ENCODE measurements at places on chromosomes 12 and 14. TPM values are rescaled to one million over a fixed set of nuclear protein-coding genes. Genes with fewer than 3 reads are reported as not detected.

- no peak for DNase-seq
Measured at GRCh38 chr14:39034481-39035296, 68.3 kb downstream of the SEC23A start.

DNA sequence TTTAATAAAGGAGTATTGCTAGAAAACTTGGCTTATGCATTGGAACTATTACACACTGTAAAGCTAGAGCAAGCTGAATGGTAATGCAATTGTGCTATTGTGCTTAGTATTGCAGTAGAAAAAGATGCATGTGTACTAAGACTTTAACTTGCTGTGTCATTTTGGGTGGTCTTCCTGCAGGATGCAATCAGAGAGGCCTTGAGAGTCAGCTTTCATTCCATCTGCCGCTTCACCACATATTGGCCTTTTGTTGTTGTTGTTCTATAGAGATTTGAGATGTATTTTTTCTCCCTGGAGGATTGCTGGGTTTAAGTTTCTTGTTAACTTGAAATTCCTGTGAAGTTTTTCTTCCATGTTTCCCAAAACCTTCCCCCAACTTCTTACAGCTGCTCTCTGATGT, 449.7 kb downstream of the TMTC2 start:
- DNase-seq: no peak

- DNase-seq: no peak
Measured at GRCh38 chr14:83594874-83595273, 1935.1 kb upstream of the FLRT2 start.

The PLBD1 gene
- 0.59 TPM for total RNA-seq

GRCh38 chr14:59278111-59278510, 89.6 kb downstream of the DAAM1 start:
- DNase-seq: peak; percentile 53

DNA sequence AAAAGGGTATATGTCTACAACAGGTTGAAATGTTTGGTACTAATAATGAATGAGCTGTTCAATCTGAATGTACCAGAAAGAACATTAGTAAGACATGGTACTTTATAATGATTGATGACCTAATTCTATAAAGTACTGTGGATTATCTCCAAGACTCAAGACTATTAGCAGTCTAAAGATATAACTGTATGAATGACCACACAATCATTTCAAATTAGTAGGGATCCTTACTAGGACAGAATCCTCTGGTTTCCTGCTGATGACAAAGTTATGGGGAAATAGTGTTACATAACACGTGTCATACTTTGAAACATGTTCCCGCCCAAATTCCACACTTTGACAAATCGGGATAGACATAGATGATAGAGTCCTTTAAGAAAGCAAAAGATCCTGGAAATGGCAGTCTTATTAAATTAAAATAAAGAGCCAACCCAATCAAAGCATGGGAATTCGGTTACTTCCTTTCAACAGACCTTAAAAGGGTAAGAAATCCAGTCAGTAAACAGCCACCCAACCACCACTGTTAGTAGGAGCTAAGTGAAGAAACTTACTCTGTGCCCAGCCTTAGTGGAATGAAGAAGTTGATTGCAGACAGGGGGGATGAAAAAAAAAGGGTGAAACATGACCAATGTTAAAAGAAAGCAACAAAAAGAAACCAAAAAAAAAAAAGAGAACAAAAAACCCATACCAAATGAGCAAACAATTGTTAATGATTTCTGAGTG, 2.8 kb downstream of the VPS29 start:
- DNase-seq: no peak

DNA sequence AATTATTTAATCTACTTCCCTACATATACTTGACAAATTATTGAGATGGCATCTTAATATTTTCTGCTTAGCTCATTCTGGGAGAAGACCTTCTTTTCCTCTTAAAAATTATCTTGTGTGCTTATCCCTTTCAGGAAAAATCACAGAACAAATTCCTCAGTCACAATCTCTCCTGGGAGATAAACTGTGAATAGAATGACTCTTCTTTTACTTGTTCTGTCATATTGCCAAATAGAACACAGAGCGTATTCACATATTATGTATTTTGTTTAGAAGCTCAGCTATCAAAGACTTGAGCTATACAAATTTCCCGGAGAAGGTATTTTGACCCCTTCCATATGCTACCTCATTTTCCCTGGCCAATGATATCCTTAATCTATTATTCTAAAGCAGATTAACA, 146.7 kb downstream of the TMEM117 start:
- no peak for DNase-seq

The TSPAN8 gene
- total RNA-seq: not detected

DNA sequence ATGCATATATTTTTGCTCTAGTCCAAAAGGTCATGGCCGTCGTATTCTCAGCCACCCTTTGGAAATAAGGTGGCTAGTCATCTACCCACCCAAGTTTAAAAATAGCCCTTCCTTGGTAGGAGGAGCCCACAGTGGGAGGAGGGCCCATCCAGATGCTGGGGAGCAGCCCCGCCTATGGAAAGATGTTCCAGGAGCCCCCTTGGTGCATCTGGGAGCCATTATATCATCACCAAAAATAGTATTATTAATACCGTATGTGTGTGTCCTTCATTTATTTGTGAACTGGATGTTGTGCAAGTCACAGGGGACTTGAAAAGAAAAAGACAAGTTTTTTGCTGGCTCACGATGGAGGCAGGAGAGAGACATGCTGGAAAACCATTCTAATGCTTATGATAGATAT, 34.0 kb downstream of the EMP1 start:
- no peak for DNase-seq

GRCh38 chr12:110426406-110426805, 22.9 kb upstream of the ANAPC7 start:
- no peak for DNase-seq

DNA sequence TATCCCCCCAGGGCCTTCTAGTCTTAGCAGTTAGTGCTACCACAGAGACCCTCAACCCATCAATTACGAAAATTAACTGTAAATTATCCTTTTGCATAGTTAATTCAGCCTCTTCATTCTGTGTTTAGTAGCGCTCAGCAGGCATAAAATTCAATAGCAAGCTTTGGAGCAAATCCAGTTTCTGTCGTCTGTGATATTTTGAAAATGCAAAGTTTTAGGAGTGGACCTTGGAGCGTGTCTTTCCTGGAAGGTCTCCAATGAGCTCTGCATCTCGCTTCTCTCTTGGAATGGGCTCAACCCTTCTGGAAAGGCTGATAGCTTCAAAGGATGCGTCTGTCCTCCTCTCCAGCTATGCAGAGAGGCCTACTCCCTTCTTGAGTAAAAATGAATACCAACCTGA, 222.9 kb downstream of the SLC15A4 start:
- no peak for DNase-seq

- no peak for DNase-seq
Measured at GRCh38 chr14:38120109-38120508, 87.6 kb upstream of the SSTR1 start.

DNA sequence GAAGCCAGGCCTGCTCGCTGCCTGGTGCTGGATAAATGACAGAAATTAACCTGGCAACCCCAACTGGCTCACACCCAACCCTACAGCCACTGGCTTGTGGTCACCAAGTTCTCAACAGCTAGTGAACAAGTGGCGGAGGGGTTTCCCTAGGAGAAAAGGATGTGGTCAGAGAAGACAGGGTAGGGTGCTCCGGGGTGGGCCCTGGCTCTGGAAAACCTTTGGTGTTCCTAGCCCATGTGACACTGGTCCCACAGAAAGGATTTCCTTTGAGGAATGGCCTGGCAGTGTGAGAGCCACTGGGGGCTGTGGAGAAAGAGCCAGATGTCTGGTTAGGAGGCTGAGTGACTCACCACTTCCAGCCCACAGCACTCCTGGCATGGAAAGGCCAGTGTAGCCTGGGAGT, 8.7 kb downstream of the SYNE3 start:
- peak; percentile 73 for DNase-seq

- no peak for DNase-seq
Measured at GRCh38 chr12:79298506-79298905, 392.3 kb downstream of the PAWR start.

DNA sequence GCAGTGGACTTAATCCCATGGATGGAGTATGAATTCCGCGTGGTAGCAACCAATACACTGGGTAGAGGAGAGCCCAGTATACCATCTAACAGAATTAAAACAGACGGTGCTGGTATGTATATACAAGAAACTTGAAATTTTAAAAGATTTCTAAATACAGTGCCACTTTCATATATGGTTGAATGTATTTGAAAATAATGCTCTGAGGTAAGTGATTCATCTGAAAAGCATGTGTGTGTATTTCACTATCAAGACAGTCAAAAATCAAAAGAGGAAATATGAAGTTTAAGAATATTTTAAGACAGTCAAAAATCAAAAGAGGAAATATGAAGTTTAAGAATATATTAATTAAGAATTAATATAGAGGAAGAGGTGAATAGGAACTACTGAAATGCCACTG, 195.0 kb upstream of the PDZRN4 start:
- DNase-seq: no peak

- DNase-seq: no peak
Measured at GRCh38 chr12:98990648-98991047, 345.6 kb downstream of the APAF1 start.

DNA sequence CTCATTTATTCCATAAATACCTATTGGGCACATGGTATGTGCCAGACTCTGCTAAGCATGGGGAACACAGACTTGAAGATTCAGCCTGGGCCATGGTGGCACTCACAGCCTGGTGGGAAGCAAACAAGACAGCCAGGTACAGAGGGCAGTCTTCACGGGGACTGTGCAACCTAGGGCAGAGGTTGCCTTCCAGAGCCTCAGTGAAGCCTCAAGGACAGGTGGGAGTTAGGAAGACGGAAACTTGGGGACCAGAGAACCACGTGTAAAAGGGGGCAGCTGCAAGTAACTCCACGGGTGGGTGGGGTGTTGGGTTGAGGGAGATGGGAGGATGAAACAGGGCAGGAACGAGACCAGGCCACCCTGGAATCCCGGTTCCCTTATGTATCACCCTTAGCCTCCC, 980 bp upstream of the LTBR start:
- DNase-seq: no peak

The CCDC197 gene
- total RNA-seq: not detected

DNA sequence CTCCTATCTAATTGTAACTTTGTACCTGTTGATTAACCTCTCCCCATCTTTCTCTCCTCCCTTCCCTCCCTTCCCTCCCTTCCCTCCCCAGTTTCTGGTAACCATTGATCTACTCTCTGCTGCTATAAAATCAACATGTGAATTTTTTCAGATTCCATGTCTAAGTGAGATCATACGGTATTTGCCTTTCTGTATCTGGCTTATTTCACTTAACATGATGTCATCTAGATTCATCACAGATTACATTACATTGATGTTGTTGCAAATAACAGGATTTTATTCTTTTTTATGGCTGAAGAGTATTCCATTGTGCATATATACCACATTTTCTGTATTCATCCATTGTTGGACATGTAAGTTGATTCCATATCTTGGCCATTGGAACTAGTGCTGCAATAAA, 68.0 kb upstream of the FBXO33 start:
- no peak for DNase-seq

DNA sequence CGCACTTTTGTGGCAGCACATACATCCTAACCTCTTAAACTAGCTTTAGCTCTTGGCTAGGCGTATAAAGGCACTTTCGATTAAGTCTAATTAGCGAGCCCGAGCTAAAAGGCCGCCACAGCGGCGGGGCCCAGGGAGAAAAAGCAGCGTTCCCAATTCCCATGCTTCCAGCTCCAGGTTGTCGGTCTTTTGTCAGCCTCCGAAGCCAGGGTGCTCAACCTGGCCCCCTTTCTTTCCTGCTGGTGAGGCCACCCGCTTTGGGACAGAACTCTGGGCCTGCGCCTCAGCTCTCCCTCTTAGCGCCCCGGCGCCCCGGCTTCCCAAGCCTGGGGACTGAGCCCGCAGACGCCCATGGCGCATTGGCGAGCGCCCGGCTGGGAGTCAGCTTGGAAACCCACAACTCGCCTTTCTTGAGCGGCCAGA, 33.3 kb upstream of the TBX5 start:
- no peak for DNase-seq

The NEUROD4 gene
- not detected for total RNA-seq

The AQP2 gene
- total RNA-seq: not detected

DNA sequence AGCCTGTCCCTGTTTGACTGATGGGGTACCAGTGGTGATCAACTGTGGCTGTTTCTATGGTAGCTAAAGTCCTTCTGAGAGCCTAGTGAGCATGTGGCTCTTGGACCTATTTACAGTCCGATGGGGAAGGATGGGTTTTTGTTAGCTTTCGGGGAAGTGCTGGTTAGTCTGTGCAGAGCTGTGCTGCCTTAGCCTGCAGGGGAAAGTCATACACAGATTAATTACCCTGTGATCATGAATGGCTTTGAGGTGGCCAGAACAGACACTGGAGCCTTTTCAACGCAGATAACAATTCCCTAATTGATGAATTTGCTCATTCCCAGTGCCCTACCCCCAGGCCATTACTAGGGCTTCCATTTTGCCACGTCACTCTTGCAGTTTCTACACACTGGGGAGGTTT, 99.7 kb downstream of the WSCD2 start:
- no peak for DNase-seq

GRCh38 chr12:84562331-84562730, 350.3 kb downstream of the SLC6A15 start:
- DNase-seq: no peak

GRCh38 chr14:92322516-92322915, 449 bp upstream of the SLC24A4 start:
- DNase-seq: no peak

DNA sequence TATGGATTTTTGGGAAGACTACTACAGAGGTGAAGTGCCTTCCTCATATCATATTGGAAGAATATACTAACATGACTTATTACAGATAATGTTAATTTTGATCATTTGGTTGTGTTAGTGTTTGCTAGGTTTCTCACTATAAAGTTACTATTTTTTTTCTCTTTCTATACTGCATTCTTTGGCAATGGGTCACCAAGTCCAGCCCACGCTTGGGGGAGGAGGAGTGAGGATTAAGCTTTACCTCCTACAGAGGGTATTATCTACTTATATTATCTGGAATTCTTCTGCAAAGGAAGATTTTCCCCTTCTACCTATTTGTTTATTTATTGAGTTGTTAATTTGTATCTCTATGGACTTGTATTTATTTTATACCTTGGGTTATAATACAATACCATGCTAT, 31.5 kb downstream of the SCN8A start:
- peak; percentile 17 for DNase-seq

GRCh38 chr12:93653079-93653478, 24.1 kb upstream of the CRADD start:
- DNase-seq: no peak

The USP44 gene
- 0.27 TPM for total RNA-seq

GRCh38 chr14:22579236-22579635, 9.8 kb downstream of the DAD1 start:
- no peak for DNase-seq

The ASCL1 gene
- total RNA-seq: not detected

The NGB gene
- total RNA-seq: not detected

- no peak for DNase-seq
Measured at GRCh38 chr12:82507686-82508085, 149.4 kb downstream of the METTL25 start.

All from MG63 (cell line).